ENCODE measurements at places on chromosomes 12 and 14.
A peak's percentile ranks its signal among the peaks of the same experiment; 100 is the strongest.

- DNase-seq: no peak
Observed at GRCh38 chr12:26869908-26870459, 37.0 kb upstream of the ITPR2 start.

DNA sequence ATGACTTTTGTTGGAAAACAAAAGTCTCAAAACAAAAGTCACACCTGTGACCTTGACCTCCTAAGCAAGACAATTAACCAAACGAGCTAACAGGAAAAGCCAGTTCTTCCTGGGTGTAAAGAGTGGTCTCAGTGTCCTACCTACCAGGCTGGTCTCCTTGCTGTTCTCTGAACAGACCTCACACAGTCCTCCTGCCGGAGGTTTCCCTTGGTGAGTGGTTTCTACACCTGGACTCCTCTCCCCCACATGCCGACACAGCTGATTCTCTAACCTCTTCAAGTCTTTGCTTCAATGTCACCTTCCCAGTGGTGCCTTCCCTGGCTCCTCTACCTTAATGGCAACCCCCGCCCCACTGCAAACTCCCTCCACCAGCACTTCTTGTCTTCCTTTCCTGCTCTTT, 238.6 kb downstream of the ZFP36L1 start:
- DNase-seq: no peak

DNA sequence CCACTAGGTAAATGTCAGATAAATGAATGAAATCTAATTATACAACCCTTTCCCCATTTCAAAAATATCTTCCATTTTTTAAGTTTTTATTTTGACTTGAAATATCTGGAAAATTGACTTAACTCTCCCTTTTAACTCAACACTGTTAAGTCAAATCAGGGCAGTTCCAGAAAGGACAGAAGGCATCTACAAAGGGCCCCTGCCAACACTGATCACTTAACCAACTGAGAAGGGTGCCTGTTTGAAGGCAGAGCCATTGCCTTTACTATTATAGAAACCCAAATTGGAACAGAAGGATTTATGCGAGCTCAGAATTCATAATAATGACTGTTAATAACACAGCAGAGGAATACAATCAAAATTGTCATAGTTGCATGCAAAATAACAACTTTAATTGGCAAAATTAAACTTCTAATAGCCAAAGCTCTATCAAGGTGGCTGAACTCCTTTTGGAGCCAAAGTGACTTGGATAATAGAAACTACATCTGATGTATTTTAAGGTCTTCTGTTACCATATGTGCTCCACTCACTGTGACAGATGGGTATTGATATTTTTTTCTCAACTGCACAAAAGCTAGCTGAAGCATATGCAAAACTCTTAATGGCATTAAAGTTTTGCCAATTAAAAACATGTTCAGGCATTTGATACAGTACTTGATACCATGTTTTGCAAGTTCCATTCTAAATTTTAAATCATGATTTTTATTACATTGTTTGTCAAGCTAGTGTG, 383.8 kb downstream of the NOVA1 start:
- DNase-seq: no peak

GRCh38 chr12:108173160-108173559, 44.1 kb downstream of the WSCD2 start:
- DNase-seq: no peak

DNA sequence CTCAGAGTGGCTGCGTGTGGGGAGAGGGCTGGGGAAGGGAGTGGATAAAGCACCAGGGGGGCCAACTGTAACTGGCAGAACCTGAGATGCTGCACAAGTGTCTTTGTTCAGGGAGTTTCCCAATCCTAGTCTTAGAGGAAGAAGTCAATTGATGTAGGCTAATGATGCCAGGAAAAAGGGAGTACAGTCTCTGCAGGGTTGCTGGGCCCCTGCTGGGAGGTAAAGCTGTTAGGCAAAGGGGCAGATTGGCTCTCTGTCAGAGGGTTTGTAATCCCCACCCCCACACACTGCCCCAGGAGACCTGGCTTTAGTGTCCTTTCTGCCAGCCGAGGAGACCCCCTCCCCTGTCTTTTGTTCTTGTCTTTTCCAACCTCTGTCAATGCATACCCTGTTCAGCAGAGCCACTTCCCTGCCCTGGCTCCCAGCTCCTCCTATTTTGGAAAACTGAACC, 178.4 kb downstream of the KCNA5 start:
- no peak for DNase-seq

DNA sequence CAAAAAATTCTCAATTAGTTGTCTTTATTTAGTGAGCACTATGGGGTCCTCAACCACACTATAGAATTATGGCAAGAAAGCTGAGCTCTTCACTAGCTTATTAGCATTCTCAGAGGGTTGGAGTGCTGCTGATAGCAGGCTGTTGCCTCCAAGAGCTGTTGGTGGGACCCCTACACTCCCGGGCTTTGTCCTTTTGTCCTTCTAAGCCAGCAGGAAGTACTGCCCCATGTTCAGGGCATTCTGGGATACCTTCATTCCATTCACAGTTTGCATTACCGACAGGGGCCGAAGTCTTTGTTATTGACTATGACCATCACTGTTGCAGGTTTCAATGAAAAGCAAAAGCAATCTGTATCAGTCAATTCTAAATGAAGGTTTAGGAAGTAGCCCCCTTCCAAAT, 89.5 kb upstream of the OTX2 start:
- no peak for DNase-seq

- no peak for DNase-seq
Observed at GRCh38 chr14:79468486-79468885, 742.8 kb downstream of the DIO2 start.

- DNase-seq: no peak
Observed at GRCh38 chr12:67986632-67987031, 2.6 kb upstream of the IFNG-AS1 start.

GRCh38 chr14:74934476-74935359, 11.7 kb upstream of the RPS6KL1 start:
- DNase-seq: no peak

DNA sequence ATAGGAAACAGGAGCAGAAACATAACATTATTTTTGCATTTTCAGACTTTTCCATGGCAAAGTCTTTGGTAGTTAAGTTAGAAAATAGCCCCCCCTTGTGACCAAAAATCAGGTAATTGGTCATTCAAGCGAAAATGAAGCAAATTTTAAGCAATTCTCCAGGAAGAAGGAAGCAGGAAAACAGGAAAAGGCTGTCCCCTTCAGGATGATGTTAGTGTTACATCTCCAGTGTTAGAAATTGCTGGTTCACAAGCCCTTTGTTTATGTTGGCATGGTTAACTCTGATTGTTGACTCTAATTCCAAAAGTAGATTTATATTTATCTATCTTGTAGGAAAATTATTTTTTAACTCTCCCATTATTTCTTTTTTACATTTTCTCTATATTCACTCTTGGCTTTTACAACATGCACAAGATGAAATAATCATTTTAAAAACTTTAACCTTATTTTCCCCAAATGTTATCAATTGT, 18.8 kb upstream of the GAS2L3 start:
- no peak for DNase-seq

DNA sequence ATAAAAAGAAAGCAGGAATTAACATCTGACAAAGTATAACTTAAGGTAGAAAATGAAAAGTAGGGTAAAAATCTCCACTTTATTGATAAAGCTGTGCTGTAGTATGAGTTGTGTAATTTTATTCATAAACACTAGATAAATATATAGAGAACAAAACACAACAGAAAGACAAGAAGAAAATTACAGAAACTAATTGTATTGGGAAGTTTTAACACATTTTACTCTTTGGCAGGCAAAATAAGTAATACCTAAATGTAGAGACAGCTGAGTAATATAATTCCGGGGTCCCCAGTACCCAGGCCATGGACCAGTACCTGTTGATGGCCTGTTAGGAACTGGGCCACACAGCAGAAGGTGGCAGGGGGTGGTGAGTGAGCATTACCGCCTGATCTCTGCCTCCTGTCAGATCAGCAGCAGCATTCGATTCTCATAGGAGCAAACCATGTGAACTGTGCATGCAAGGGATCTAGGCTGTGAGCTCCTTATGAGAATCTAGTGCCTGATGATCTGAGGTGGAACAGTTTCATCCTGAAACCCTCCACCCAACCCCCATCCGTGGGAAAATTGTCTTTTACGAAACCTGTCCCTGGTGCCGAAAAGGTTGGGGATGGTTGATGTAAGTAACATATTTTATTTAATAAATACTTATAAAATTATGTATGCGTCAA, 84.4 kb upstream of the ETV6 start:
- no peak for DNase-seq

- peak; percentile 79 for DNase-seq
Observed at GRCh38 chr14:101707068-101707842, 54.3 kb upstream of the PPP2R5C start.

DNA sequence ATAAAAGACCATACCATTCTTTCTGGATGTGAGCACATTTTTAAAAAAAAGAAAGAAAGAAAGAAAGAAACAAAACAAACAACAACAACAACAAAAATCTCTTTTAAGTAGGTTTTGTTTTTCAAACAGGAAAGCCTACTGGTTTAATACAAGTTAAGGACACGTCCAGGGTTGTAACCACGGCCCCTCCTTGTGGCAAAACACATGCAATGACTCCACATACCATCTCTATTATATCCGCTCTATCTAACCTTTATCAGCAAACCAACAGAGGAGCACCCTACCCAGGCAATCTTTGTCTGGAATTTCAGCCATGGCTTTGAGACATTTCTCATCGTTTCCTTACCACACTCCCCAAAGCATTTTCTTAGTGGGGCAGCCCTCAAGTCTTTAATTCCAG, 360.5 kb upstream of the TMPO start:
- no peak for DNase-seq

Data from central memory CD4-positive, alpha-beta T cell (primary cell).